ENCODE measurements at places on chromosomes 16 and 17.

GRCh38 chr16:8295513-8296237 lies 294.6 kb downstream of the TMEM114 start:
- DNase-seq, result no peak

- DNase-seq, result no peak
These were observed 3.0 kb downstream of the IL32 start for GRCh38 chr16:3068487-3068886.

- DNase-seq, result no peak
These were observed 4.7 kb upstream of the IRF8 start for GRCh38 chr16:85894266-85894665.

DNA sequence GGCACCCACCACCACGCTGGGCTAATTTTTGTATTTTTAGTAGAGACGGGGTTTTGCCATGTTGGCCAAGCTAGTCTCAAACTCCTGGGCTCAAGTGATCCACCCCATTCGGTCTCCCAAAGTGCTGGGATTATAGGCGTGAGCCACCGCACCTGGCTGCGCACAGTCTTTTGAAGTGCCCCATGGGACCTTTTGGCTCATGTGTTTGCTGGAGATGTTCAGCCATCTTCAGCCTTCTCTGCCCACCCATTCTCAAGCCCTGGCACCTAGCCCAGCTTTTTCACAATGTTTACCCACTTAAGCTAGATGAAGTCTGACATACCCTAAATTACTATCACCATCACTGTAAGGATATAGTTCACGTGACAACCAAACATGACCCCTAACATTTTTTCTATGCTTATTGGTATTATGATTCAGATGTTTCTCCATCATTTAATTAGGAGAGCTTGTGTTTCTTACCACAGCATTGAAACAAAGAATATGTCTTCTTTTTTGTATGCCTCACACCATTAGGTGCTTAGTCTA lies 32.3 kb downstream of the PECAM1 start:
- DNase-seq, result no peak

- DNase-seq, result no peak
These were observed 18.9 kb upstream of the PRM1 start for GRCh38 chr16:11299865-11300559.

DNA sequence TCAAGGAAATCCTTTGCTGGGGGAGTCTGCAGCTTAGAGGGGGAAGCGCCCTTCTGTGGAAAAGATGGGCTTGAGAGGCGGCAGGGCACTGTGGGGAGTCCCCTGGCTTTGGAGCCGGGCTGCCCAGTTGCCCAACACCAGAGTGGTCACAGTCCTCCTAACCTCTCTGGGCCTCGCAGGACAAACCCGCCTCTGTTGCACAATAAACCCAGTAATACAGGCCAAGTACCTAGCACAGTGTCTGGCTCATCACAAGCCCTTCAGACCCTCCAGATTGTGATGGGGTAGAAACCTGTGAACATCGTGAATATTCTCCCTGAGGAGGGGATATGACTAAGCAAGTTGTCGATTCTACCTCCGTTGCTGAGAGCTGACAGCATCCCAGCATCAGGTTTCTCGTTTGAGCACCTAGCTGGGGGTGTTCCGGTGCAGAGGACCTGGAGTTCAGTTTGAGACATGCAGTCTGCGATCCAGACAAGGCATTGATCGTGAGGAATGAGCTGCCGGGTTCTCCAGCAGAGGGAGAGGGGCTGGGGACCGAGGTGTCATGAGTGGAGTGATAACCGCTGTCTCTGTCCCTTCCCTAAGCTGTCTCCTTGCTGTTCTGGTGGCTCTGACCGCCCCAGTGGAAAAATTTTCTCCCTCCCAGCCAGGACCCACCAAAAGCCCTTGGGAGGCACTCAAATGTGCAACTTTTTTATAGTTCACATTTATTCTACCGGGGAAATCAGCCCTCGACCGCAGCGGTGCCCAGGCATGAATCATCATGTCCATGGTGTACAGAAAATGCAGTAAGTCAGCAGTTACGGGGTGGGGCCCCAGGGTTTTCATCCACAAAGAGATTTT lies 161.9 kb downstream of the WSCD1 start:
- no peak for DNase-seq

- DNase-seq, result peak; percentile 13
These were observed 28.3 kb downstream of the G6PC1 start for GRCh38 chr17:42928714-42929496.

- no peak for DNase-seq
These were observed 20.6 kb downstream of the ZCCHC14 start for GRCh38 chr16:87472142-87472778.

DNA sequence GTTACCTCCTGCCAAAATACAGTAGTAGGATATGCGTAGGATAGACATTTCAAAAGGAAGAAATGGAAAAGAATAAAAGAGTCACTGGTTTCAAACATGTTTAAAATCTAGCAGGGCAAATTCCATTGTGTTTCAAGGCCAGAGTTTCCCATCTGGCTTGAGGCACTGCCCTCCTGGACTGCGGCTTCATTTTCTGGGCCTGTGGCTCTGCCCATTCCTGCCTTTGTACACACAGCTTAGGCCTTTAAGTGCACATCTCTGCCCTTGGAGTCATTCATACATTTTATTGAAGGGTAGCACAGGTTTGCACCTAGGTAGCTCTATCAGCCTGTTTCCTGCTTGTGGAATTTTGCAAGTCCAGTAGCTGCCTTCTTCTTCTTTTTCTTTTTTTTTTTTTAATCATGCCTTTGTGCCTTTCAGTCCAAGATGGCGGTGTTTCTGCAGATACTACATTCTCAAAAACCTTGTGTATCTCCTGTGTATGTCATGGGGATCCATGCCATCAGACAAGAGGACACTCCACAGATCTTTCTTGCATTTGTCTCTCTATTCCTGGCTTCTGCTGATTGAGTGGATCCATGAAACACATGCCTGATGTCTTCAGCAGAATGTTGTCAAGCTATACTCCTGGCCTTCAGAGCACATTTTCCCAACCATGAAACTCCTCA lies 282.9 kb downstream of the BCAS3 start:
- DNase-seq, result no peak

DNA sequence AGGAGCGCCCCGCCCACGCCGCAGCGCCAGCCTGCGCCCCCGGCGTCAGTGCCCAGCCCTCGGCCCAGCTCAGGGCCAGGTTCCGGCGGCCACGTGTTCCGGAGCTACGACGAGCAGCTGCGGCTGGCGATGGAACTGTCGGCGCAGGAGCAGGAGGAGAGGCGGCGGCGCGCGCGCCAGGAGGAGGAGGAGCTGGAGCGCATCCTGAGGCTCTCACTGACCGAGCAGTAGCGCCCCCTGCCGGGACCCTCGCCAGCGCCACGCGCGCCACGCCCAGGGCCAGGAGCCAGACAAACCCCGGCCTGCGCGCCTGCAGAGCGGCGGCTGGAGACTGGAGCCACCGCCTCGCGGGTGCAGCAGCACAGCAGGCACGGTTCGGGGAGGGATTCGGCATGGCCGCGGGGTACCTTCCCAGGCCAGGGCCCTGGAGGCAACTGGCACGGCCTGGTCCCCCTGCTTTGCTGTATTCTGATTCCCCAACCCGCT lies 9.3 kb downstream of the CORO6 start:
- peak; percentile 89 for DNase-seq

- no peak for DNase-seq
These were observed 6.1 kb downstream of the GNAO1 start for GRCh38 chr16:56197192-56197992.

DNA sequence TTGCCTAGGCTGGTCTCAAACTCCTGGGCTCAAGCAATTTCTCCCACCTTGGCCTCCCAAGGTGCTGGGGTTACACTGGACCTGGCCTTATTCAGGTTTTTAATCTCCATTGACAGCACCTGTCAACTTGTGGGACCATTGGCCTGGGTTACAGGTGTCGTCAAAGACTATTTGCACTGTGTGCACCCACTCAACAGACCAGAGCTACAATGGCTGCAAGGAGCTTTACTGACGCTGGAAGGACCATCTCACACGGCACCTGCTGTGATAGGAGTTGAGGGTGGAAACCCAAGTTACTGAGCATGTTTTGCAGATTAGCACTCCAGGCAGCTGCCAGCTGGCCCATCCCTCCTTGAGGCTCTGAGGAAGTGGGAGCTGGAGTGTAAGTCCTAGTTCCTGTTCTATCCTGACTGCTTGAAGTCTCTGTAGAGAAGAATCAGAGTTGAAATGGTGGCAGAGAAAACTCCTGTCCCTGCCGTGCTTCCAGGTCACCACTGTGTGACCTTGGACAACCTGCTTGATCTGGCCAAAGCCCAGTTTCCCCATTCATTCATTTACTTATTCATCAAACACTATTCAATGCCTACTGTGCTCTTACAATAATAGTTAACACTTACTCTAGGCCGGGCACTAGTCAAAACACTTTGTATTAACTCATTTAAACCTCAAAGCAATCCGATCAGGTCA lies 42.4 kb upstream of the LONP2 start:
- no peak for DNase-seq

- no peak for DNase-seq
These were observed 11.3 kb upstream of the HOXB2 start for GRCh38 chr17:48556229-48556575.

DNA sequence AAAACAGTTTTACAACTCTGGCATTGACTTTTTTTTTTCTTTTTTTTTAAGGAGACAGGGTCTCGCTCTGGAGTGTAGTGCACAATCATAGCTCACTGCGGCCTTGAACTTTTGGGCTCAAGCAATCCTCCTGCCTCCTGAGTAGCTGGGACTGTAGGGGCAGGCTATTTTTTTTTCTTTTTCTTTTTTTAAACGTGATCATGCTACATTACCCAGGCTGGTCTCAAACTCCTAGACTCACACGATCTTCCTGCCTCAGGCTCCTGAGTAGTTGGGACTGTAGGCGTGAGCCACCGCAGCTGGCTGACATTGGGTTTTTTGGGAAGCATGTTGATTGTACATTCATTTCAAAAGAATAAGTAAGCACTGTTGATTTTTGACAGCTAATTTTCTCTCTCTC lies 32.1 kb downstream of the TNRC6A start:
- DNase-seq, result no peak

DNA sequence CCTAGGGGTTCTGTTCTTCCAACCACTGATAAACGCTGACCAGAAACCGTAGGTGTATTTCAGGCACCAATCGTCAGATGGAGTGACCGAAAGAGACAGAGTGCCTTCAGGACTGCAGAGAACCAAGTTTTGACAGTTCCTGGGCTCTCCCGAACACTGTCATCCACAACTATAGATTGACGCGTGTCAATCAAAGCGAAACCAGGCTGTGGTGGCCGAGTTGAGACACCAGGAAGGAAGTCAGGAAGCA lies 11.9 kb upstream of the AURKB start:
- DNase-seq, result no peak

- no peak for DNase-seq
These were observed 338.5 kb downstream of the UTP18 start for GRCh38 chr17:51598824-51599223.

DNA sequence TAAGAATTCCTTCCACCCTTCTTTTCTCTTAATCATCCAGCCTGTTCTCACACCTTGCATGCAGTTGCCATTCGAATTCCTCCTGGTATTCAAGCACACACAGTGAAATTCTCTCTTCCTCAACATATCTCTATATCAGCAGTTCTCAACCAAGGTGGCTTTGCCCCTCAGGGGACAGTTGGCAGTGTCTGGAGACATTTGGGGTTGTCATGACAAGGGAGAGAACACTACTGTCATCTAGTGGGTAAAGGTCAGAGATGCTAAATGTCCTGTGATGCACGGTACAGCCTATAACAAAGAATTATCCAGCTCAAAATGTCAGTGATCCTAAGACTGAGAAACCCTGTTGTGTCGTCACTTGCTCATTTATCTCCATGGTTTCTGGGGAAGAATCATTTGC lies 94.8 kb upstream of the CPHXL start:
- DNase-seq, result no peak

GRCh38 chr16:73170612-73171038 lies 122.7 kb upstream of the ZFHX3 start:
- DNase-seq, result no peak

GRCh38 chr16:69924777-69925191 lies 26.4 kb upstream of the CLEC18A start:
- no peak for DNase-seq

Data from stimulated activated CD8-positive, alpha-beta memory T cell treated with anti-CD3 and anti-CD28 coated beads, Interleukin-7, amount 100 ng/mL, for 48 hours (primary cell).